ENCODE measurements at places on chromosomes 3 and 15. TPM values are rescaled to one million over a fixed set of nuclear protein-coding genes. Genes with fewer than 3 reads are reported as not detected.

The ALS2CL gene
- total RNA-seq = 7.1 TPM

The LAMB2 gene
- 335 TPM for total RNA-seq

The SLC15A2 gene
- 5.4 TPM for total RNA-seq

The CRABP1 gene
- total RNA-seq = 156 TPM

DNA sequence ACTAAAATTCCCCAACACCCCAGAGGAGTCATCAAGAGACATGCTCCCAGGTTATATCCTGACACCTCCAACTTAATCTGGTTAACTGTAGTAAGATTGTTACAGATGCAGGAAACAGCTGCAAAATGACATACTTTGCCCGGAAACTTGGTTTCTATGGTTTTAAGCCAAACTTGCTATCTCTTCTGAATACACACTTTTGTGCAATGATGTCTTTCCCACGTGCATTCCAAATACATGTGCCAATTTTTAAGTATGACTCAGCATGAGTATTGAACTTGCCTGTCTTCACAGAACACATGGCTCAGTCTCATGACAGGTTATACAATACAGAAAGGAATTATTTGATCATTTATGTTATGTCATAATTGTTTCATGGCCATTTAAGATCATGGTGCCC, 207.0 kb upstream of the DCBLD2 start:
- no peak for DNase-seq

GRCh38 chr15:60374209-60374608, 23.6 kb downstream of the ANXA2 start:
- no peak for DNase-seq

- no peak for DNase-seq
Observed at GRCh38 chr3:39148435-39149058, 4.8 kb downstream of the CSRNP1 start.

GRCh38 chr3:56974247-56974930, 86.1 kb upstream of the SPATA12 start:
- DNase-seq = no peak

GRCh38 chr3:12705981-12706380, 42.1 kb upstream of the RAF1 start:
- DNase-seq = no peak

- DNase-seq = no peak
Observed at GRCh38 chr3:31462050-31462569, 70.6 kb upstream of the STT3B start.

GRCh38 chr15:57406062-57406772, 29.9 kb downstream of the CGNL1 start:
- no peak for DNase-seq

GRCh38 chr3:94106268-94106667, 43.4 kb downstream of the NSUN3 start:
- no peak for DNase-seq

DNA sequence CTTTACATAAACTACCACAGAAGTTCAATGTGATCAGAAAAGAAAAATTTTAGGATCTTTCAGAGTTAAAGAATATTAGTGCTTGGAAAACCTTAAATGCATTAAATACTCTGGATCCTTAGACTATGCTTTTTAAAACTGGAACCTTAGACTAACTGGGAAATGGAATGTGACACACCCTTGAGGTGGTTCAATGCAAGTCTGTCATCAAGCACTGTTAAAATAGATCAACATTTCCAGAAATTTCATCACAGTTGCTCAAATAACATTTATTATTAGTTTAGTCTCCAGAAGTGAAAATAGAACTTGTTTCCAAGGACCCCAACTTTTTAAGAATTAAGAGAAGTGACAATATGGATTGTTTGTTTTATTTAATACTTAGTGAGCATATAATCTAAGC, 71.8 kb downstream of the GAP43 start:
- no peak for DNase-seq

DNA sequence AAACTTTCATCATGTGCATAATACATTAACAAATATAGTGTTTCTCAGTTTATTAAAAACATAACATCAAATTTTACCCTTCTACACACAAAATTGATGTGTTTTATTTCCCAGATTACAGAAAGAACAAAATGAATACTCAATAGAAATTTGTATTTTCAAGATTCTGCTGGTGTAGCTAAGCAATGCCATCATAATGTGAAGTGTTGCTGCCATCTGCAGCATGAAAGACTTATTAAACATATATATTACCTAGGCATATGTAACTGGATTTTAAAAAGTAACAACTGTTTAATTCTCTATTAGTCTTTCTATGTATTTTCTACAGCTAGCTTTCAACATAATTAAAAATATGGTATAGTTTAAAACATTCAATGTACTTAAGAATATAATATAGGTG, 27.5 kb downstream of the PLSCR5 start:
- no peak for DNase-seq

GRCh38 chr3:123444023-123444422, 4.9 kb downstream of the ADCY5 start:
- DNase-seq = no peak

GRCh38 chr3:44323341-44323955, 15.1 kb upstream of the TCAIM start:
- peak; percentile 43 for DNase-seq

DNA sequence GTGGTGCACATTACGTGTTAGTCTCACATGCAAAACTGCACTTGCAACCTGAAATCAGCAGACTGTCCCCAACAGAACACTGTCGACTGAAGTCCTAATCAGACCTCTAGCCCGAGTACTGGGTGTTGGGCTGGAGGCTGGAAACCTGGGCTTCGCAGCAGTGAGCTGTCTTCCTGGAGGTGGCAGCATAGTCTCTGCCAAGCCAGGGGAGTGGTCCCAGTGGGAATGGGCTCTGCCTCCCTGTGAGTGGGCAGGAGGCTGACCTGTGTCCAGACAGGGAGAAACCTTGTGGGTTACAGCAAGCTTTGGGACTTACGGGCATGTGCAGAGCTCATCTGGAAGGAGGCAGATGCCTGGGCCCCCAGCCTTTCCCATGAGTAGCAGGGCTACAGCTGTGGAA, 38.2 kb upstream of the MYZAP start:
- no peak for DNase-seq

DNA sequence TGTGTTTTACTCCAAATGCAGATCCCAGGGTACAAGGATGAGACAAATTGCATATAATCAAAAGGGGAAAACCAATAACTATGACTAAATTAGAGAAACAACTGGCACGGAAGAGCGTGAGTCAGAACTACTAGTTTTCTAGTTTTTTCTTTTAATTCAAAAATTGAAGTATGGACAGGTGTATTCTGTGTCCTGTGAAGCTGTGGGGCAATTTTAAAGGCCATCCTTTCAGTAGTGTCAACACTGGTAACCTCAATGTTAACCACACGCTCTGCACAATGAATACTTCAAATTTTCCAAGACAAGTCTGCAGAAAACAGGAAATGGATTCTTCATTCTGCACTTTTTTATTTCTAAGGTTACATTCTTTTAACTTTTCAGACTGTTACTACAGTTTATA, 32.5 kb upstream of the GOLGA8A start:
- no peak for DNase-seq

- no peak for DNase-seq
Observed at GRCh38 chr3:46955801-46956259, 20.7 kb downstream of the CCDC12 start.

- DNase-seq = no peak
Observed at GRCh38 chr3:129539206-129539605, 3.8 kb upstream of the H1-8 start.

GRCh38 chr3:194577986-194578905, 55.0 kb downstream of the TMEM44 start:
- DNase-seq = no peak

GRCh38 chr3:124579641-124580040, 150.6 kb upstream of the UMPS start:
- DNase-seq = no peak

DNA sequence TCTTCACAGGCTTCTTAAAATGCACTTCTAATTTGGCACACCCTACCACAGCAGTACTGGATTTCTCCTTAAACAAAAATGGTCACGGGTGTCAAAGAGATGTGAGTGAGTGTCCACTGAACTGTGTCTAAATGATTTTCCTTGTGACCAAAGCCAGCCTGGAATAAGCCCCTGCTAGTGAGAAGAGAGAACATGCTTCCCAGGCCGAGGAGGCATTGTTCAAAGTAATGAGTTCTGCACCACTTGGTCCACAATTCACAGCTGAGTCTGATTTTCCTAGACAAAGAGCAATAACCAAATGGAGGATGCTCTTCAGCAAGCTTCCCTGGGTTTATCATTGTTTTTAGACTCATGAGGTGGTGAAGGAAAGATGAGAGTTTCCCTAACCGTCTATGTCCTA, 3.8 kb downstream of the PLCH1 start:
- no peak for DNase-seq

- no peak for DNase-seq
Observed at GRCh38 chr3:153290268-153291015, 128.4 kb downstream of the RAP2B start.

DNA sequence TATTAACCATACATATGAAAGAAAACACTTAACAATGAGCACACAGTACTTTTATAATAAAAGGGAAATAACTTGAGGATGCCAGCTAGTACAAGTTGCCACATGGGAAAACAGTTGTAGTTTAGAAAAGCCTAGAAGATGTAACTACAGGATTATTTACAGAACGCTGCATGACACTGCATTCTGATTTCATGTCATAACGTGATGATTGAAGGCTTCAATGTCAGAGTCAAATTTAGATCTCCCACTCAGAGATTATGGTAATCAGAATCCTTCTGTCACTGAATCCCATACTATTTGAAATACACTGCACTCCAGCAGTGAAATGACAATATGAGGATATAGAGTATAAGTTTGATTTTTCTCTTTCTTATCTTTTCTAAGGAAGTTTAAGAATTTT, 253.9 kb upstream of the LRRN1 start:
- no peak for DNase-seq

- DNase-seq = no peak
Observed at GRCh38 chr15:90059208-90059985, 42.9 kb downstream of the IDH2 start.

DNA sequence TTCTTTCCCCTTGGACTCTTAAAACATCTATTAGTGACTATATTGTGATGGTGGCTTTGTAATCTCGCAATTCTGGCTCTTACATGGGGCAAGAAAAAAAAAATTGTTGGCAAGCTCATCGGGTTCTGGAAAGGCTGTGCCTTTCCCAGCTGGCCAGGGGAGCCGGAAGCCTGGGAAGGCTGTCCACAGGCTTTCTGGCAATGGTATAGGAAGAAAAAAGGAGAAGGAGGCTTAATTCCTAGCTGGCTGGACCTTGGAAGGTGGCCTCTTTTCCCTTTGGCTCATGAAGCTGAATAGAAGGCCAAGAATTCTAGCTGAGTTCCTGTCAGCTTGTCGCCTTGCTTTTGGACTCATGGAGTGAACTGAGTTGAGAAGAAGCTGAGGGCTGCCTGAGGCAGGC, 243.5 kb upstream of the SEMA6D start:
- DNase-seq = no peak

All from mesothelial cell of epicardium (in vitro differentiated cells).